ENCODE measurements at places on chromosomes 13 and 19. TPM values are rescaled to one million over a fixed set of nuclear protein-coding genes. Genes with fewer than 3 reads are reported as not detected.

Gene IL4I1
- total RNA-seq, result 9.1 TPM

Gene B3GNT3
- not detected for total RNA-seq

Gene SMIM44
- not detected for total RNA-seq

Gene SPC24
- 68.5 TPM for total RNA-seq

Gene MEIOSIN
- not detected for total RNA-seq

Gene ZNF546
- 4.3 TPM for total RNA-seq

Gene KLK15
- total RNA-seq, result not detected

All from endothelial cell of umbilical vein (primary cell).